ENCODE measurements at places on chromosomes 16 and 17.

GRCh38 chr16:11377154-11377553 is 31.9 kb downstream of the RMI2 start:
- no peak for DNase-seq

DNA sequence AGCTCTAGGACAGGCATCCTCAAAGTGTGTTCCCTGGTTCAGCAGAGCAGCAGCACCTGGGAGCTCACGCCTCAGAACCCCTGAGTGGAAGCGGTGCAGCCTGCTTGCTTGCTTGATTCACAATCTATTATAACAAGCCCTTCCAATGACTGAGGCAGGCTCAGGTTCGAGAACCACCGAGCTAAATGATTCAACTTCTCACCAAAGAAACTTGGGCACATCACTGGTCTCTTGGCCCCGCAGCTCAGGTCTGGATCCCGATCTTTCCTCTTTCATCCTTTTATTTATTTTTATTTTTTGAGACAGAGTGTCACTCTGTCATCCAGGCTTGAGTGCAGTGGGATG is 24.5 kb downstream of the CLUH start:
- no peak for DNase-seq

DNA sequence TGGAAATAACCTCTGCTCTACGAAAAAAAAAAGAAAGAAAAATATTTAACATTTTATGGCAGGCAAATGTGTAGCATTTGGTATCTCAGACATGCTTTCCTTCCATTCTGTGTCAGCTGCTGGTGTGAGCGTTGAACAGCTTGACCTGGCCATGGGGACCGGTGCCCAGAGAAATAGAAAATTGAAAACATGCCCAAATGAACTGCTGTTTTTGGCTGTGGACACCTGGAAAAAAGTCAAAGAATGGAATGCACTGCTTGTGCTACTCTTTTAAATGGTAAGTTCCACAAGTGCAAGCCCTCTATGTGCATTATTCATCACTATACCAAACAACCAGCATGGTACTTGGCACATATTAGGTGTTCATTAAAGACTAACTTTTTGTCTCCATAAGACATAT is 127.2 kb downstream of the CDH8 start:
- DNase-seq, result no peak

- DNase-seq, result no peak
These were observed 40.2 kb downstream of the ARL4D start for GRCh38 chr17:43439041-43439440.
